Activated T-cell treated with anti-CD3 and anti-CD28 coated beads, Interleukin-2, amount 50 U/mL, for 48 hours (primary cell): ENCODE measurements at places on chromosomes 1 and 21.

DNA sequence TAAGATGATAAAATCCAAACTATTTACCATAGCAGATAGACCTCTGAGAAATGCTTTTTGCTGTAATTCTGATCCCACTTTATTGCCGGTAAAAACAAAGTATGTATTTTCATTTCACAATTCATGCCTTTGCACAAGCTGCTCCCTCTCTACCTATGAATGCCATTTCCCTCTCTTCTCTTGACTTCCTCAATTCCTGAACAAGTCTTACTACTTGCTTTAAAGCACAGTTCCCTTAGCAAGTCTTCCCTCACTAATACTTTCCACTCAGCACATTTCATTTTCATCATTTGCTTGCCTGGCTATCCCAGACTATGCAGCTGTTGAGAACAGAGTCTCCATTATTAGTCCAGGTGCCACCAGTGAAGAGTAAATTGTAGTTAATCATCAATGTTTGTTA, 13.8 kb downstream of the GPATCH2 start:
- no peak for DNase-seq

DNA sequence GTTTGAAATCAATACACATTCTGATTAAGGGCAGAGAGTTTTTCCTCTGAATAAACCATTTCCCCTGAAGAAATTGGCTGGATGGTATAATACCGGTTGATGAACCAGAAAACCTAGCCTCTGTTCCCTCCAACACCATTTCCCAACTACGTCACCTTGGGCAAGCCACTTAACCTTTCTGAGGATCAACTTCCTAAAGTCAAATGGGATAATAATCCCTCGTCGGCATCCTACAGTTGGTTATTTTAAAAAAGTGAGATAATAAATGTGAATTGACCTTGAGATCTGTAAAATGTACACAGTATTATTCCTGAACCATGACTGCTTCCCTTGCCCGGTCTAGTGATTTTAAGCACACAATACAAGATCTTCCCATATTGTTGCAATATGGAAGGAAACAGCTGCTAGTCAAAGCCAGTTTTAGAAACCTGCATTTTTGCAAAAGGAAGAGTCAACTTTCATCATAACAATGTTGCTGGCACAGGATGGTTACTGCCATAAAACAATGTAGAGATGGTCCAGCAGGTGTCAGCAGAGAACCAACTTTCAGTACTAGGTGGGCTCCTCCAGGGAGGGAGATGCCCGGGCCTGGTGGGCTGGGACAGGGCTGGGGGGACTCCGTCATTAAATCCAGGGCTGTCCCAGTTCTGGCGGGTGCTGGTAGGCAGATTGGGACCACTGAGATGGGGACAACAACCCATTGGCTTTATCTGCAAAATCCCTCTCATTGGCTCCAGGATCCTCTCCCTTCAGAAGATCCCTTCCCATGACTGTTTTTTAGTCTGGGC, 5.2 kb upstream of the HLX start:
- DNase-seq = no peak

- DNase-seq = peak; percentile 95
Observed at GRCh38 chr1:234610666-234611224, 767 bp upstream of the IRF2BP2 start.

- DNase-seq = no peak
Observed at GRCh38 chr1:230016159-230016558, 50.9 kb upstream of the GALNT2 start.

DNA sequence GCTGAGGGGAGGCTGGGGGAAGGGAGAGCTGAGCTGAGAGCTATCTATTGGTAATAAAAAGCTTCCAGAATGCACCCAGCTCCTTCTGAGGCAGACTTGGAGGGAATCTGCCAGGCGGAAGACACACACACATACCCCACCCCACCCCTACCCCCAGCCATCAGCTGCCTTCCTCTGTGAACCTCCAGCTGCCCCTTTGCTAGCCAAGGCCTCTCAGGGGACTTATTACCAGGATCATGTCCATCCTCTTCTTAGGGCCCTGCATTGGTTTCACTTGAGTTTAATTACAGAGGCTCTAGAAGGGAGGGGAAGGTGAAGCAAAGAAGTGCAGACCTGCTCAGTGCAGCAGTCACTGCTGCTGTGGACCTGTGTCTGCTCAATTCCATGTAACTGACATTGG, 156.4 kb downstream of the OMA1 start:
- no peak for DNase-seq

- peak; percentile 64 for DNase-seq
Observed at GRCh38 chr1:52423771-52424170, 19.4 kb downstream of the PRPF38A start.

DNA sequence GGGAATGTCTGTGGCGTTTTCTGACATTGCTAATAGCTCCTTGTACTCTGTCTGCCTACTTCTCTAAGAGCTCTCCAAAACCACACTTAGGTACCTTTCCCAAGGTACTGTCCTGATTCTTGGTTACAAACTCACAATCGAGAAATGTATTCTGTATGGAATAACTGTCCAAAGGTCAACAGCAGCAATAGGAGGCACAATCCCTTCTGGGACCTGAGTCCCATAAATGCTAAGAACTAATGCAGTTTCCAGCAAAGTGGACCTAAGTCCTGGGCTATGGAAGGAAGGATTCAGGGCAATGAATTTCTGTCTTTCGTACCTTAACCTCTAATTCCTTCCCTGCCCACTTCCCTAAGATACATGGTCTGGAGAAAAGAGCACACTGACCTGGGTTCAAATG, 59.7 kb downstream of the DMAP1 start:
- no peak for DNase-seq

DNA sequence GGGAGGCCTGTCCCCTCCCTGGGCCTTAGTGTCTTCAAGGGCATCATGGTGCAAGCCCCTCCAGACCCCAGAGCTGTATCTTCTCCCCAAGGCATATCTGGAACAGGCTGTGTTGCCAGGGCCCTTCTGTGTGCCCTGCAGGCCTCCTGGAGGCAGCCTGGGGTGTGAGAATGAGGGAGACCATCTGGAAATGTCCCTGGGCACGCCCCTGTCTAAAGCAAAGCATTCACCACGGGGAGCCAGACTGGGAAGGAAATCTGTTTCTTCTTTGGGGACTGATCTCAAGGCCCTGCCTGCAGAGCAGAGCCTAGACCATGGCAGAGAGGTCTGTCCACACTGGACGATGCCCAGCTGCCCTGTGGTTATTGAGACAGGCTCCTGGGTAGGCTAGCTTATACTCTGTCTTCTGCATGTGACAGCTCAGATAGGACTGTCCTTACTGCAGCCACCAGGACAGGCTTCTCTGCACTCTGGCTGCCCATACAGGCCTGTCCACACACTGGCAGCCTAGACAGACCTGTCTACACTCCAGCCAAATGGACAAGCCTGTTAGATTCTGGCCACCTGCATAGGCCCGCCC, 24.6 kb downstream of the PODN start:
- DNase-seq = no peak

- DNase-seq = no peak
Observed at GRCh38 chr1:44964396-44964795, 22.0 kb downstream of the EIF2B3 start.

GRCh38 chr1:221858818-221859611, 117.1 kb upstream of the DUSP10 start:
- no peak for DNase-seq

DNA sequence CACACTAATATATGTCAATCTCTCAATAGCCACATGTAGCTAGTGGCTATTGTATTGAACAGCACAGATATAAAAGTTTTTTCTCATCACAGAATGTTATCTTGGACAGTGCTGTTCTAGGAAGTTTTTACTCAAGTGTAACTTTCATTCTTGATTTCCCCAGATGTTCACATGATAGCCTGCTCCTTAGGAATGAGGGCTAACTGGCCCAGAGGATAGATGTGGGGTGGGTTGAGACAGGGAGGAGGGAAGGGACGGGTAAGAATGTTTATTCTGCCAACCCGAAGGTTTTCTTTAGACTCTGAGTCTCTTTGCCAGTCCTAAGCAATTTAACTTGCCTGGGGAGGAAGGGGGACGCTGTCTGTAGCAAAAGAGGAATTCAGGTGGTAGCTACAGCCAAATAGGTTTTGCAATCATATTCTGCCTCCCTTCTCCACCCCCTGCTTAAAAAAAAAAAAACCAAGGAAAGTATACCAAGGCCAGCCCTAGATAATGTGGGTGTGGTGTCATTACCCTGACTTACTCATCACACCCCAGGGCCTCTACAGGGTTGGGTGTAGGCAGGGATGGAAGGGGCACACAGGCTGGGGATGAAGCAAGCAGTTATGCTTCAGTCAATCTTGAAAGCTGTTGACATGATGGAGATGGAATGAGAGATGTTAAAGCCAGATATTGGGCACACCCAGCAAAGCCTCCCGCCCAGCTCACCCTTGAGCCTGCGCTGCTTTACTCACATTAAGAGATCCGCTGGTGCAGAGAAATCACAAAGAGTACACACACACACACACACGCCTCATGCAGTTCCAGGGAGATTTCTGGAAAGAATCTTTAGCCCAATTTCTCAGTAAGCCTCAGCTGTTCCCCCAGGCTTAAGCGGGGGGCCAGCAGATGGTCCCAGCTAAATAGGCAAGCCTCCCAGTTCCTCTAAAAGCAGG, 59.9 kb downstream of the PLXNA2 start:
- no peak for DNase-seq

DNA sequence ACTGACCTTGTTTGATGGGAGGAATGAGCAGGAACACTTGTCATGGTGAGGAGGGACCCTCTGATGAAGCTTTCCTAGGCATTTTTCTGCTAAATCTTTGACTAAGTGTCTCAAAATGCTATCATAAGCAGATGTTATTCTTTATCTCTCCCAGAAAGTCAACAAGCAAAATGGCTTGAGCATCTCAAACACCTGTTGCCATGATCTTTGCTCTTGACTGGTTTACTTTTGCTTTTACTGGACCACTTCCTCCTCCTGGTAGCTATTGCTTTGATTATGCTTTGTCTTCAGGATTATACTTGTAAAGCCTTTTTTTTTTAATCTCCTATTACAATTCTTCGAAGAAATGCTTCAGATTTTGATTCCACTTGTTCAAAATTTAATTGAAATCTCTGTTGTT, 157.4 kb downstream of the GPR52 start:
- DNase-seq = no peak

DNA sequence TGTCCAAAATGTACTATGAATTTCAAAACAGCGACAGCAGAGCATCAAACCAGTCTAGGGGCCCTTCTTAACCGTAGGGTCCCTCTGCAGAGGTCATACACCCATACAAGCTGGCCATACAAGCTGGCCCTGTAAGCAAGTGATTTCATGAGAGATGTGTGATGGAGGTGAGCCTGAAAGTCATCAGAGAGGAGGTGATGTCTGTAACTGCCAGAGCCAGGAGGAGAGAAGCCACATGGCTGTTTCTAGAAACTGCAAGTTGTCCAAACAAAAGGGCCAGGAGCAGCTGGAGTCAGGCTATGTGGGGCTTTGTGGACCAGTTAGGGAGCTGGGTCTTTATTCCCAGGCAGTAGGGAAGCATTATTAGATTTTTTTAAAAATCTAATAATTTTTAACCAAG, 14.8 kb upstream of the SERINC2 start:
- DNase-seq = no peak

GRCh38 chr1:119611701-119612113, 36.4 kb downstream of the ZNF697 start:
- peak; percentile 85 for DNase-seq

- no peak for DNase-seq
Observed at GRCh38 chr1:23419180-23419579, 5.4 kb downstream of the TCEA3 start.

- no peak for DNase-seq
Observed at GRCh38 chr1:240320659-240321058, 229.0 kb downstream of the FMN2 start.

GRCh38 chr1:175947771-175948170, 204.4 kb upstream of the TNR start:
- no peak for DNase-seq

DNA sequence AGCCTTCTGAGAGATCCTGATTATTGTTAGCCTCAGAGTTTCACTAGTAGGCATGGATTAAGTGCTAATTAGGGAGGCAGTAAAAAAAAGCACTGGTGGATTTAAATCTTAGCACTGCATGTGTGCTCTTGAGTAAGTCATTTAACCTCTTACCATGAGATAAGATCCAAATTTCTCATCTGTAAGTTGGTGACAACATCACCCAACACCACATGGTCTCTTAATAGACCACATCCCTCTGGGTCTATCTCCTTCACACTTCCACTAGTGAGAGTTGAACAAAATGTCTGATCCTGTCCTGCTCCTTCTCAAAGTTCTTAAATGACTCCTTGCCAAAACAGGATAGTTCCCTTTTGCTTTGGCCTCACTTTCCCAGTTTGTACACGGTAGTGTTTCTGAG, 29.5 kb upstream of the DMRTA2 start:
- no peak for DNase-seq

- no peak for DNase-seq
Observed at GRCh38 chr1:240044620-240045019, 47.1 kb upstream of the FMN2 start.

GRCh38 chr1:84412316-84412942, 14.1 kb downstream of the DNASE2B start:
- DNase-seq = no peak

DNA sequence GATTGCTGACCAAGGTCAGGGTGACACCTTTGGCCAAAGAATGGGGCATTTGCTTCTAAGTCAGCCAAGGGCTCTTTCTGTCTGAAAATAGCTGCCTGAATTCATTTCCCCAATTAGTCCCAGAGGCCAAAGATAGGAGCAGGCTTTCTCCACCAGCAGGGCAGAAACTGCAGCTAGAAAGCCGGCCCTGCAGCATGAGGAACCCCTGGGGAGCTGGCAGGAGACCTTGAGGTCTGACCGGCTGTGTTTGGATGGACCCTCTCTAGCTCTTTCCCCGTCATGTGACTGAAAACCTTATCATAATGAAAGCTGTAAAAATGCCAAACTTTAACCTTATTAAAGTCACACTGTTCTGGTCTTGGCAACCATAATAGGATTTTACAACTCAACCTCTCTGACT, 93.4 kb downstream of the CD58 start:
- DNase-seq = no peak
